Caki2 (cell line): ENCODE measurements at places on chromosomes 4 and X. TPM values are rescaled to one million over a fixed set of nuclear protein-coding genes. Genes with fewer than 3 reads are reported as not detected.

GRCh38 chrX:46547857-46548256, 2.6 kb upstream of the ZNF674 start:
- peak; percentile 52 for DNase-seq

DNA sequence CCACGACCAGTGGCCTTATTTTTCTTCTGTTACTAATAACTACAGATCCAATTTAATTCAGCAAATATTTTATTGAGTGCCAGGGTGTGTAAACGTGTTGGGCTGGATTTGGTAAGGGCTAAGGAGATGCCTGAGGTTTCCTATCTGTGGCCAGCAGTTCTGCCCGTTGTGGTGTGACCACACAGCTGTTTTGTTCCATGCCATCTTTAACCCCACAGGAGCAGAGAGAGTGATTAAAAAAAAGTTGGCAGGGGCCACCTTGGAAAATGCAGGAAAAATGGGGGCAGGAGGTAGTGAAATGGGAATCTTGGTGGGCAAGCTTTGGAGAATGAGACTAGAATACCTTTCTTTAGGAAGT, 1.1 kb downstream of the PLAC8 start:
- DNase-seq: no peak

DNA sequence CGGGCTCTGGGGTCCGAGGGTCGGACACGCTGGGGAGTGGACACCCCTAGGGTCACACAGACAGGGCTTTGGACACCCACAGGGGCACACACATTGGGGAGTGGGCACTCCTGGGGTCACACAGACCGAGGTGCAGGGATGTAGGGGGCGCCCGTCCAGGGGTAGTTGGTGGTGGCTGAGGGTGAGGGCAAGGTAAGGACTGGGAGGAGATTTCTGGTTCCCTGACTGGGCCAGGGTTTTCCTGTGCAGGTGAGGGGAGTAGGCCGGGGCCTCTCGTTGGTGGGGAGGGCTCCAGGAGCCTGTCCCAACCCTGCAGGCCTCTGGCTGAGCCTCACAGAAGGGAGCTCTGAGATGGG, 21.9 kb upstream of the WDR45 start:
- DNase-seq: no peak

DNA sequence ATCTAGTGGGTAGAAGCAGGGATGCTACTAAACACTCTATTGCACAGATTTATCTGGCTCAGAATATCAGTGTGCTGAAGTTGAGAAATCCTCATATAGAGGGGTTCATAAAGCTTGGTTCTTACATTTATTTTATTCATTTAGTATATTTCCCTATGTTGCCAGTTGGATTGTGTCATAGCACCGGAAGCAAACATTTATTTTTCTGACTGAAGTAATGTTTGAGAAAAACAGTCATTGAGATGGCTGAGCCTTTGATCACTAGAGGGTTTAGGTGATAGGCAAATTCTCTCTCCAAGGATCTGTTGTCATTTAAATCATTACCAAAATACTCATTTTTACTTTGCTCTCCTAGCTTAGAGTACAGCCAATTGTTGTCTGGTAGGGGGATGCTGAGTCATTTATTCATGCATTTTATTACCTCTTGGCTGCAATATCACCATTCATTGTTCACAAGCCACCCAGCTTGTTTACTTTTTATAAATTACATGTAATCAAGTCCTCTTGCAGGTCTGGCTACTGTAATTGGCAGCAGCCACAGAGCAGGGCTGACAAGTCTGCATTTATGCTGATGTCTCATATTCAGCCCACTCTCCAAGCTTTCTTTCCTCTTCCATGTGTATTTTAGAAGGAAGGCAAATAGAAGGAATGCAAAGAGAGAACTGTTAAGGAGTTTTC, 15.2 kb downstream of the GAB1 start:
- no peak for DNase-seq

DNA sequence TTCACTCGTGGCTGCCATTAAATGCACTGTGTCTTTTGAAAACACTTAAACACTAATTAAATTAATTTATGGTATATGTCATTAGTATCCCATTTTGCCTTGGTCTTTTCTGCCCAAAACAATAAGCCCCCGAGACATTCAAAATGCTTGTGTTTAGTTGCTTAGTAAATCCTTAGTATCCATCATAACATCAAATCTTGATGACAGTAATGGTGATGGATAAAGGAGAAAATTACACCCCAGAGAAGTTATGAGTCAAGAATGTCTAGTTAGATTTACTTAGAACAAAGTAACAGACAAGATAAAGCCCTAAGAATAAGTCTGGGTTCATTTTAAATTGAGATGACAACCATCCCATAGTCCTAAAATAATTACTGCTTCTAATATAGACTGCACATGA, 21.3 kb downstream of the ANK2 start:
- no peak for DNase-seq

GRCh38 chrX:15998350-15998749, 125.0 kb upstream of the GRPR start:
- no peak for DNase-seq

- DNase-seq: no peak
These were observed 92.0 kb downstream of the TMEM144 start for GRCh38 chr4:158302076-158302866.

- peak; percentile 82 for DNase-seq
These were observed at the start of gene LAMP2 for GRCh38 chrX:120468825-120469525. TSS of gene LAMP2 (minus strand) at chrX:120469296. CDS start at chrX:120469169, 127 bp downstream.

DNA sequence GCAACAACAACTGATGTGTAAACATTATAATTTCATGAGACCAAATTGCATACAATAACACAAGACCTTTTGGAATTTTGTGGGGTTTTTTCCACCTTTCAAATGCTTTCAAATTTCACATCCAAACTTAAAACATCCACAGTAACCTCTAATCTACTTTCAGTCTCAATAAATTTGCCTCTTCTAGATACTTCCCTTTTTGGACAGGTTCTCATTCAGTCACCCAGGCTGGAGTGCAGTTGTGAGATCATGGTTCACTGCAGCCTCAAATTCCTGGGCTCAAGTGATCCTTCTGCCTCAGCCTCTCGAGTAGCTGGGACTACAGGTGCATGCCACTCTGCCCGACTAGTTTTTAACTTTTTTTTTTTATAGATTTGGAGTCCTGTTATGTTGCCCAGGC, 556.6 kb downstream of the NLGN4X start:
- no peak for DNase-seq

- DNase-seq: no peak
These were observed 162.2 kb upstream of the S100G start for GRCh38 chrX:16487620-16488385.

DNA sequence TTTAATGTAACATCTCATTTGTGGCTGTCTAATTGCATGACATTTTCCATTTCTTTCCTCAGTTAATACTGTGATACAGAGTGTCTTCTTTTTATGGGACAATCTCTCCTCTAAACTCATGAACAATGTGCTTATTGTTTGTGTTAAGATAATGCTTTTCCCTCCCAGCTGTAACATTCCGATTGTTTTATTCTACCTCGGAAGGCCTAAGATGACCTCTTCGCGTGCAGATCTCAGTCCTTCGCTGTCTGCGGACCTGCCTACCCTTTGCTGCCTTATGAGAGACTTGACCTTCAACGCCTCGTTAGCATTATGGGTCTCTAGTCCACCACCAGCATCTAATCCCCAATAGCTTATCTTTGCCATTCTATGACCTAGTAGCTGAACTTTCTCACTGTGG, 29.8 kb upstream of the ZFP42 start:
- DNase-seq: no peak

DNA sequence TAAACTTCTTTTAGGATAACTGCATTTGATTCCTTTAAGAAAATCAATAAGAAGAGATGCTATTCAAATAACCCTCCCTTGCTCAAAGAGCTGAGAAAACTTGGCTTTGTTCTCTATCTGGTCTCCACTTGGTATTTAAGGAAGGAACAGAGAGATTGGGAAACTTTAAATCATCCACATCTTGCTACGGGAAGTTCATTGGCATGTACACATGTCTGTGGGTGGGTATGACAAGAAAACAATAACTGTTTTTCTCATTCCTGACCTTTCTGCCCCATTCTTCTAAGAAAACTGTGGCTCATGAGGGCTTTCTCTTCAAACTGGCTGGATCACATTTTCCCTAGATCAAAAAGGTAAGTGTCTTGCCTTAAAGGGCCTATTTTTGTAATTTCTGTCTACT, 6.0 kb downstream of the SEL1L3 start:
- no peak for DNase-seq

DNA sequence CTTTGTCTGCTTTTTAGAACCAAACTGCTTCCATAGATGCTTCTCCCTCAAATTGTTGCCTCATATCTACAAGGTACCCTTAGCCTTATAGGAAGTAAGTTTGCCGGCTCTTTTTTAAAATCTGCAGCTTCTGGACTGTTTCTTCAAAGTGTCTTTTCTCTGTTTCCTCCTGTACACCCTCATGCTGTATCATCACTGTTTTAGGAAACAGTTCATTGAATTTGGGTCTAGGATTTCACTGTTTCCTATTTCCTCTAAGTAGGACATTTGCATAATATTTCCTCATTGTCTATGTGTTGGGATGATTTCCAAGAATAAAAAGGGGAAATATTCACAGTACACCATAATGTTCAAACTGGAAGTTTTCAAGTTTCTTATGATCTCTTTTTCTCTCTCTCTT, 43.0 kb downstream of the BANK1 start:
- no peak for DNase-seq

- DNase-seq: peak; percentile 0
These were observed 55.6 kb downstream of the CYLC1 start for GRCh38 chrX:83916525-83916924.

DNA sequence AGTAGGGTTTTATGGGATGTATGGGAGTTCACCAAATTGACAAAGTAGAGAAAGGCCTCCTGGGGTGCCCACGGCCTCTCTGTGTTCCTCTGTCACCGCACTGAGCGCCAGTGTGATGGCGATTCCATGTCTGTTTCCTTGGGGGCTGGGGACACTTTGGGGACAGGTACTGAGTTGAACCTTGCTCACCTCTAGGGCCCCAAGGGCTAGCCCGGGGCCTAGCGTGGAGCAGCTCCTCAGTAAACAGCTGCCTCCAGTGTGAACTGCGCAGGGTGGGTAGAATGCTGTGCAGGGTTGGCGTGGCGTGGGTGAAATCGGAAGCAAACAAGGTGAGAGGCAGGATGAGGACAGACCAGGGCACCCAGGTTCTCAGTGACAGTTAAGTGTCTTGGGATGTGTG, 97.8 kb downstream of the PPP2R2C start:
- no peak for DNase-seq

- DNase-seq: no peak
These were observed 31.3 kb downstream of the TRIML2 start for GRCh38 chr4:188078116-188078515.

DNA sequence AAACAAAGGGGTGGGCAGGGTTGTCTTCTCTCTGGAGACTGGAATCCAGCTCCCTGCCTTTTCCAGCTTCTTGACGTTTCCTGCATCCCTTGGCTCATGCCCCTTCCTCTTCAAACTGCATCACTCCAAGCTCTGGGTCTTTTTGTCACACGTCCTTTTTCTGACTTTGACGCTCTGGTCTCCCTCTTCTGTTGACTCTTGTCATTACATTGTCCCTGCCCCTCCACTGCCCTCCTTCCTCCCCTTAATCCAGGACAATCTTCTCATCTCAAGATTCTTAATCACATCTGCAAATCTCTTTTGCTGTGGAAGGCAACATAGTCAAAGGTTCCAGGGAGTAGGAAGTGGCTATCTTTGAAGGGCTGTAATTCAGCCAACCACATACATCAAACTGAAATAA, 178.3 kb downstream of the TMA16 start:
- DNase-seq: no peak

GRCh38 chrX:69556060-69557011, 52.2 kb downstream of the NALF2 start:
- peak; percentile 33 for DNase-seq

The SETD7 gene
- total RNA-seq: 28.7 and 36.6 TPM in 2 replicates

The NKX6-1 gene
- total RNA-seq: not detected in 2 replicates

The CXCL11 gene
- not detected in 2 replicates for total RNA-seq

The SLC26A1 gene
- 3.0 and 6.9 TPM in 2 replicates for total RNA-seq

The ZBTB49 gene
- total RNA-seq: 2.8 and 5.5 TPM in 2 replicates

The TEX13C gene
- total RNA-seq: not detected in 2 replicates

The MAEA gene
- 19.1 and 29.2 TPM in 2 replicates for total RNA-seq

The ETNPPL gene
- total RNA-seq: not detected in 2 replicates

The UGT8 gene
- 5.8 and 17.6 TPM in 2 replicates for total RNA-seq

The NLGN3 gene
- total RNA-seq: 0.20 TPM in 1 of 2 replicates, not detected in the other

The FAM236A gene
- not detected in 2 replicates for total RNA-seq

The SLC6A14 gene
- not detected in 2 replicates for total RNA-seq

The UGT2B10 gene
- not detected in 2 replicates for total RNA-seq

The FGFR3 gene
- 8.6 and 9.6 TPM in 2 replicates for total RNA-seq

The OPN1LW gene
- total RNA-seq: not detected in 2 replicates
